ENCODE measurements at places on chromosomes 3 and 15. TPM values are rescaled to one million over a fixed set of nuclear protein-coding genes. Genes with fewer than 3 reads are reported as not detected.

The UCN2 gene
- total RNA-seq, result 1.8 TPM

The PTPRG gene
- 0.74 TPM for total RNA-seq

The WDR93 gene
- total RNA-seq, result 0.18 TPM

The GOLGA6B gene
- not detected for total RNA-seq

- DNase-seq, result no peak
- no peak overlapping the region for H3K27ac ChIP-seq
- H3K36me3 ChIP-seq, result no peaks in the 10 kb centered on the region
- H3K4me3 ChIP-seq, result no peak overlapping the region
These were observed 311.8 kb downstream of the NTRK3 start for GRCh38 chr15:87944691-87945090.

DNA sequence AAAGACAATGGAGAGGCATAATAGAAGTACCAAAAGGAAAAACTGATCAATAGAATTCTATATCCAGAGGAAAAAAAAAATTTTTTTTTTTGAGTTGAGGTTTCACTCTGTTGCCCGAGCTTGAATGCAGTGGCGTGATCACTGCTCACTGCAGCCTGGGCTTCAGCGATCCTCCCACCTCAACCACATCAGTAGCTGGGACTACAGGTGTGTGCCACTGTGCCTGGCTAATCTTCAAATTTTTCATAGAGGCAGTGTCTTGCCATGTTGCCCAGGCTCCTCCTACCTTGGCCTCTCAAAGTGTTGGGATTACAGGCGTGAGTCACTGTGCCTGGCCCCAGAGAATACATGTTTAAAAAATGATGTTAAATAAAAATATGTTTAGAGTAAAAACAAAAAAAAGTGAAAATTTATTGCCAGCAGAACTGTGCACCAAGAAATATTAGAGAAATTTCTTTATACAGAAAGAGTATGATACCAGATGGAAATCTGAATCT lies 154.3 kb upstream of the ZBTB20 start:
- H3K4me3 ChIP-seq, result no peak overlapping the region
- DNase-seq, result no peak
- no peaks in the 10 kb centered on the region for H3K27me3 ChIP-seq
- no peak overlapping the region for H3K27ac ChIP-seq
- no peaks in the 10 kb centered on the region for H3K4me1 ChIP-seq

- no peaks in the 10 kb centered on the region for H3K4me1 ChIP-seq
- DNase-seq, result no peak
- H3K4me3 ChIP-seq, result no peak overlapping the region
- H3K27me3 ChIP-seq, result peaks cover 7% of the 10 kb centered on the region
- H3K27ac ChIP-seq, result no peak overlapping the region
- H3K36me3 ChIP-seq, result no peaks in the 10 kb centered on the region
These were observed 102.9 kb upstream of the KCNAB1 start for GRCh38 chr3:156017352-156018030.

DNA sequence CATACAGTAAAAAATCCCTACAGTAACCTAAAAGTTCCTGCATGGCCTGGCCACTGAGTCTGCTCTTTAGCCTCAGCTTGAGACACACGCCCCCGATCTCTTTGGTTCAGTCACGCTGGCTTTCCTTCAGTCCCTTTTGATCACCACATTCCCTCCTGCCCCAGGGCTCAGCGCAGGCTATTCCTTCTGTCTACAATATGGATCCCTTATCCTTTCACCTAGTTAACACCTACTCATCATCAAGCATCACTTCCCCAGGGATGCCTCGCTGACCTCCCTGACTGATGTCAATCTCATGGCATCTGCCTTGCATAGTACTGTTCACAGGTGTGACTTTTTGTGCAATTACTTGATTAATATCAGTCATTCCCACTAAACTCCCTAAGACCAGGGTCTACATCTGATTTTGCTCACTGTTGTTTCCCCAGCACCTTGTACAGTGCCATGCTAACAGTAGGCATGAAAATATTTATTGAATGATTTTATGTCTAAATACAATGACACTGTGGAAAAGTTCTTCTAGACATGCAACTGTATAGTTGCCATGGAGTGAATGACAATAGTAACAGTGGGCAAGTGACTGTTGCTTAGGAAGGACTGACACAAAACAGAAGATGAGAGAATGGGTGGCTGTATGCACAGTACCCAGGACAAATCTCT lies at the start of gene SNTN:
TSS of gene SNTN (plus strand) at position 610 of the 660 bp plus-strand sequence. CDS start at position 623, 13 bp downstream.
- H3K36me3 ChIP-seq, result no peaks in the 10 kb centered on the region
- no peak within 1 kb of the TSS for H3K27ac ChIP-seq
- no peaks in the 10 kb centered on the region for H3K27me3 ChIP-seq
- DNase-seq, result no peak
- H3K4me3 ChIP-seq, result no peak within 1 kb of the TSS
- H3K4me1 ChIP-seq, result no peaks in the 10 kb centered on the region

GRCh38 chr3:157310329-157311052 lies 126.2 kb upstream of the PTX3 start:
- no peak overlapping the region for H3K27ac ChIP-seq
- no peak overlapping the region for H3K4me3 ChIP-seq
- DNase-seq, result no peak

GRCh38 chr3:6248528-6248927 lies 612.4 kb upstream of the GRM7 start:
- H3K36me3 ChIP-seq, result no peaks in the 10 kb centered on the region
- no peak overlapping the region for H3K4me3 ChIP-seq
- no peak for DNase-seq
- H3K4me1 ChIP-seq, result no peaks in the 10 kb centered on the region

- H3K4me3 ChIP-seq, result no peak overlapping the region
- H3K36me3 ChIP-seq, result no peaks in the 10 kb centered on the region
- H3K4me1 ChIP-seq, result no peaks in the 10 kb centered on the region
- H3K27ac ChIP-seq, result no peak overlapping the region
- H3K27me3 ChIP-seq, result no peaks in the 10 kb centered on the region
These were observed 19.9 kb downstream of the WNT7A start for GRCh38 chr3:13860001-13860400.

DNA sequence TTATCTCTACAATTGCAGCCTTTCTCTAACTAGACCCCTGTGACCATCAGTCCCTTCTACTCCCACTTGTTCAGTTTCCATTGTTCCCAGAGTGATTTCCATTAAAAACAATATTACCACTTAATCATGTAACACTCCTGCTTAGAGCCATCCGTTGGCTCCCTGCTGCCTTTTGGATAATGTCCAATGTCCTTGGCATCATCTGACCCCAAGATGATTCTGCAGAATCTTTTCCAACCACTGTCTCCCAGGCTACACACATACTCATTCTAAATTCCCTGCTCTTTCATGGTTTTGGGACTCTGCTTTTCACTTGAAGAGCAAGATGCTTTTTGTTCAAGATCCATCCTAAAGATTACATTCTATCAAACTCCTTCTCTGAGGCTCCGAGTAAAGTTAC lies 7.1 kb downstream of the KCNH8 start:
- H3K4me3 ChIP-seq, result no peak overlapping the region
- no peaks in the 10 kb centered on the region for H3K4me1 ChIP-seq
- DNase-seq, result no peak
- no peak overlapping the region for H3K27ac ChIP-seq

- H3K4me3 ChIP-seq, result no peak overlapping the region
- no peak for DNase-seq
- H3K36me3 ChIP-seq, result no peaks in the 10 kb centered on the region
- peaks cover 7% of the 10 kb centered on the region for H3K4me1 ChIP-seq
These were observed 136.9 kb upstream of the PFN2 start for GRCh38 chr3:150107429-150108175.

Data from Panc1 (cell line).